ENCODE measurements at places on chromosomes 6 and 20. TPM values are rescaled to one million over a fixed set of nuclear protein-coding genes. Genes with fewer than 3 reads are reported as not detected.

ASIP gene
- not detected for total RNA-seq

GRCh38 chr6:169866668-169867521 is 115.5 kb downstream of the ERMARD start:
- no peak overlapping the region for H3K27ac ChIP-seq
- H3K4me1 ChIP-seq: peaks cover 6% of the 10 kb centered on the region
- peaks cover 5% of the 10 kb centered on the region for H3K27me3 ChIP-seq
- no peak for DNase-seq
- H3K36me3 ChIP-seq: peaks cover 2% of the 10 kb centered on the region

- H3K27ac ChIP-seq: no peak overlapping the region
- no peak overlapping the region for H3K4me3 ChIP-seq
- H3K4me1 ChIP-seq: no peaks in the 10 kb centered on the region
- no peak for DNase-seq
Observed at GRCh38 chr20:61041481-61041880, 210.6 kb upstream of the CDH4 start.

- peak overlapping the region; percentile 98 for H3K4me3 ChIP-seq
- peaks cover 1% of the 10 kb centered on the region for H3K36me3 ChIP-seq
- H3K4me1 ChIP-seq: peaks cover 52% of the 10 kb centered on the region
- H3K27ac ChIP-seq: peak overlapping the region; percentile 98
- DNase-seq: no peak
Observed at GRCh38 chr6:108561742-108562502, 1.2 kb downstream of the FOXO3 start.

DNA sequence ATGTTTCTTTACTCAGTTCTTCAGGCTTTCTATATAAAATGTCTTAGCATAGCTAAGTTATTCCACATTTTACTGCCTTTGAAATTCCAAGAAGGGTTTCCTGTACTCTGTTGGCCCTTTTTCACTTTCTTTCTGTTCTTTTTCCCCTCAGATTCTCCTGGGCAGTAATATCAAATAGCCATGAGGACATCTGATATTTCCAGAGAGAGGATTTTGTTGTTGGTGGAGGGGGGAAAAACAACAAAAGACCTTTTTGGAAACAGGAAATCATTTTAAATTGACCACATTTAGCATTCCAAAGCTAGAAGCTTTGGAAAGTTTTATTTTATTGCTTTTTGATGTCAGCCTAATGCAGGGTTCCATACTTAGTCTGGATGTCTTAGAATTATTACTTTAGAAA is 445.4 kb downstream of the GJA1 start:
- no peak overlapping the region for H3K27ac ChIP-seq
- peaks cover 3% of the 10 kb centered on the region for H3K36me3 ChIP-seq
- peaks cover 64% of the 10 kb centered on the region for H3K4me1 ChIP-seq
- no peaks in the 10 kb centered on the region for H3K27me3 ChIP-seq

UBE2C gene
- total RNA-seq: 17.2 TPM

GRCh38 chr6:89162047-89162371 is 16.2 kb downstream of the PM20D2 start:
- peaks cover 9% of the 10 kb centered on the region for H3K36me3 ChIP-seq
- H3K27me3 ChIP-seq: no peaks in the 10 kb centered on the region
- peak overlapping the region; percentile 93 for H3K27ac ChIP-seq
- H3K4me3 ChIP-seq: peak overlapping the region; percentile 16

- H3K27me3 ChIP-seq: no peaks in the 10 kb centered on the region
- peaks cover 38% of the 10 kb centered on the region for H3K4me1 ChIP-seq
- no peaks in the 10 kb centered on the region for H3K36me3 ChIP-seq
- no peak overlapping the region for H3K4me3 ChIP-seq
Observed at GRCh38 chr6:34381081-34381480, 11.4 kb downstream of the NUDT3 start.

DNA sequence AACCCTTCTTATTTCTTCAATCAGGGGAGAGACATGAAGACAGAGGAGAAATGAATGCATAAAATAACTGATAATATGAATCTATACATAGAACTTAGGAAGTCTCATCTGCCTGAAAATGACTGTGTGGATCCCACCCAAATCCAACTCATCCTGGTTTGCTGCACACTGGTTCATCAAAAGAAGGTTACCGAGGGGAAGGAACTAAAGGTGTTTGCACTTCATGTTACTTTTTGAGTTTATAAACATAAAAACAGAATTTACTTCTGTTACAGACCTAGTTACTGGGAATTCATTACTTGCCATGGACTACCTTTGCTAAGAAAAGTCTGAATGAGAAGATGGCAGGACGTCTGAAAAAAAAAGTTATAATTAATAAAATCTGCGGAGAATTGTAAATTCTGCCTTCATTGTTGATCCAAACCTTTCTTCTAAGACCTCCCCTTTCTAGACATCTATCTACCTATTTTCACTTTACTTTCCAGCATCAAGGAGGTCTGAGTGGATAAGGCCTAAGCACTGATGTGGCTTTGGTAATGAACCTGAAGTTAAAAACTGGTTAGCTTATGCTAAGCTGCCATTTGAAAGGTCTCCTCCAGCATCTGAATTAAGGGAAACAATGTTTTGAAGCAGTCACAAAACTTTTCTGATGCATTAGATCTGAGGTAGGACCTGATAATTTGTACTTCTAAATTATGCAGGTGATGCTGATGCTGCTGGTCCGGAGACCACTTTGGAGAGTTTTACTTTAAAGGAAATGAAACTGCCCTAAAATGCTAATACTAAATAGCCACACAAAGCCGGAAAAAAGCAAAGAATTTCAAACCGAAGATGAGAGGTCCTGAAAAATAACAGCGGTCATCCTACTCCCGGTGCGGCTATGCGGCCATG is 84.0 kb downstream of the HFE start:
- no peak for DNase-seq
- H3K27ac ChIP-seq: peak overlapping the region; percentile 99
- H3K27me3 ChIP-seq: no peaks in the 10 kb centered on the region
- peaks cover 23% of the 10 kb centered on the region for H3K4me1 ChIP-seq
- H3K4me3 ChIP-seq: peak overlapping the region; percentile 96
- no peaks in the 10 kb centered on the region for H3K36me3 ChIP-seq

- H3K4me1 ChIP-seq: peaks cover 24% of the 10 kb centered on the region
- no peaks in the 10 kb centered on the region for H3K27me3 ChIP-seq
- no peak overlapping the region for H3K27ac ChIP-seq
- no peak overlapping the region for H3K4me3 ChIP-seq
Observed at GRCh38 chr6:11323666-11324452, 91.4 kb upstream of the NEDD9 start.

TXLNB gene
- 0.05 TPM for total RNA-seq

DNA sequence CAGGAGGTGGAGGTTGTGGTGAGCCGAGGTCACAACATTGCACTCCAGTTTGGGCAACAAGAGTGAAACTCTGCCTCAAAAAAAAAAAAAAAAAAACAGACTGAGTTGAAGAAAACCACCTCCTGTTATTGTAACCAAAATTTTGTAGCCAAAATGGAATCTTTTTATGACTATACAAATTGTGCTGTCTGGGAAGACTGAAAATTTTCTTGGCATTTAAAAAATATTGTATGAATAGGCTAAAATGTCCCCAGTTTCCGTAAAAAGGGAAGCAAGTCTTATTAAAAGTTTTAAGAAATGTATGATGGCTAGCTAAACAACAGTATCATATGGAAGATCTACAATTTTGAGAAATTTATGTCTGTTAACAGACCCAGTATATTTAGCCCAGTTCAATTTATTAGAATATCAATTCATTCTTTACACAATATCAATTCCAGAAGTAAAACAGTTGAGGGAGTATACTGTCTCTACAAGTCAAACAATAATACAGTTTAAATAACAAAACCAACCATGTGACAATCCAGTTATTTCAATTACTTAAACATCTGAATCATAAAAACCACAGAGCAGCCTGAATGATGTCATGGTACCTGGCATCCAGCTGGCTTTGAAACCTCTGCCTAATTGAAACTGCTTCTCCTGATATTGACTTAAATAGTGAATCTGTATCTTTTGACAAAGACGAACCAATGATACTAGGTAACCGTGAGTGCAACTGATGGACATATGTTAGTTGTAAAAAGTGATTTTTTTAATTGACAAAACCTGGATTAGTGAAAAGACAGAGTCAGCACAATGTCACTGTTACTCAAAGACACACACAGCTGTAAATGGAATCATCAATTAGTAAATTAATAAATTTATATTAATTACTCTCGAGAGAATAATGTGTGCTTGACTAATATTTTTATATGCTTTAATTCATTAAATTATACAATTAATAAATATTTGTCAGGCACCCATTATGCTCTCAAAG is 166.6 kb upstream of the MARCKS start:
- no peaks in the 10 kb centered on the region for H3K36me3 ChIP-seq
- no peaks in the 10 kb centered on the region for H3K27me3 ChIP-seq
- DNase-seq: no peak
- peak overlapping the region; percentile 78 for H3K27ac ChIP-seq

DNA sequence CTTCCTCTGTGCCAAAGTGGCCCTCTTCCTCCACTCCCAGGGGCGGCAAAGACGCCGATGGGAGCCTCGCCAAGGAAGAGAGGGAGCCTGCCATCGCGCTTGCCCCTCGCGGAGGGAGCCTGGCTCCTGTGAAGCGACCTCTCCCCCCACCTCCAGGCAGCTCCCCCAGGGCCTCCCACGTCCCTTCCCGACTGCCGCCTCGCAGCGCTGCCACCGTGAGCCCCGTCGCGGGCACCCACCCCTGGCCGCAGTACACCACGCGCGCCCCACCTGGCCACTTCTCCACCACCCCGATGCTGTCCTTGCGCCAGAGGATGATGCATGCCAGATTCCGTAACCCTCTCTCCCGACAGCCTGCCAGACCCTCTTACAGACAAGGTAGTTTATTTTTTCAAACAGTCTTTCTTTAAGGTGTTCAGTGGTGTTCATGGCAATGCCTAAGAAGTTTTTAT is 64.9 kb downstream of the FNDC1 start:
- H3K4me1 ChIP-seq: peaks cover 3% of the 10 kb centered on the region
- no peak for DNase-seq
- H3K27me3 ChIP-seq: peaks cover 29% of the 10 kb centered on the region
- no peaks in the 10 kb centered on the region for H3K36me3 ChIP-seq
